ENCODE measurements at places on chromosomes 11 and 22. TPM values are rescaled to one million over a fixed set of nuclear protein-coding genes. Genes with fewer than 3 reads are reported as not detected.

The APOL6 gene
- total RNA-seq: 8.5 TPM

The DRD4 gene
- total RNA-seq: not detected

The MCHR1 gene
- total RNA-seq: 2.0 TPM

The LGALS12 gene
- total RNA-seq: not detected

The CLCF1 gene
- 18.0 TPM for total RNA-seq
